ENCODE measurements at places on chromosomes 1 and 21.

- no peak for DNase-seq
Observed at GRCh38 chr1:233364026-233364425, 36.5 kb downstream of the MAP3K21 start.

DNA sequence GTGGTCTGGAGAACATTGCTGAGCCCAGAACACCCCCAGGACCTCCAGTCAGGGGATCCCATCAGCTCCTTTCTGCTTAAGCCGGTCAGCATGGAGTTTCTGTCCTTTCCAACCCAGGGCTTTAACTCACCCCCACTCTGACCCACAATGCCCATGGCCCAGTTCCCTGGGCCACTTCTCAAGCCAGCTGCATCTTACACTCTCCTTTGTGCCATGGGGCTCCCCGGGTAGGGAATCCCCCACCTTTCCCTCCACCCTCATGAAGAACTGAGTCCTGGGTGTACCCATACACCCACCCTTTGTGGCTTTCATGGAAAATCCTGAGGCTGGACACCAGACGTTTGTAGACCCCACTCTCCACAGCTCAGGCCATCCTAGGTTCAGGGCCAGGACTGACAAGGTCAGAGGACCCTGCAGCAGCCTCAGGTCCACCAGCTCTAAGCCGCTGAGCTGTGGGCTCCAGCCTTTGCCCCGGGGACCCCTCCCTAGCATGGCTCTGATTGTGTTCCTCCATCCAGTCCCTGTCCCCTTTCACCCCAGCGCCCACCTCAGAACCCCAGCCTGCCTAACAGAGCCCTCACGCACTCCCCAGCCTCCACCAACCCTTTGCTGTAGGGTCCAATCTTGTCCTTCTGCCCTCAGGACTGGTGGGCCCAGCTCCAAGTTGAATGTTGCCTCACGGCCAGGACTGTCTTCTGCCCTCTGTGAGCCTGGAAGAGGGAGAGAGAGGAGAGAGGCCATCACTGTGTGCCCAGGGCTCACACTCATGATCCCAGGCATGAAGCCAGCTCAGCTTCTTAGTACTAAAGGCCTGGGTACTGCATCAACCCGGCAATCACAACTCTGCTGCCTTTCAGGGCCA, 394.8 kb downstream of the MATN1 start:
- DNase-seq = no peak

GRCh38 chr1:6572653-6573383, 7.0 kb upstream of the ZBTB48 start:
- no peak for DNase-seq

- DNase-seq = no peak
Observed at GRCh38 chr1:231279683-231280082, 38.7 kb downstream of the GNPAT start.

- no peak for DNase-seq
Observed at GRCh38 chr1:20229171-20229570, 42.9 kb upstream of the PLA2G2C start.

DNA sequence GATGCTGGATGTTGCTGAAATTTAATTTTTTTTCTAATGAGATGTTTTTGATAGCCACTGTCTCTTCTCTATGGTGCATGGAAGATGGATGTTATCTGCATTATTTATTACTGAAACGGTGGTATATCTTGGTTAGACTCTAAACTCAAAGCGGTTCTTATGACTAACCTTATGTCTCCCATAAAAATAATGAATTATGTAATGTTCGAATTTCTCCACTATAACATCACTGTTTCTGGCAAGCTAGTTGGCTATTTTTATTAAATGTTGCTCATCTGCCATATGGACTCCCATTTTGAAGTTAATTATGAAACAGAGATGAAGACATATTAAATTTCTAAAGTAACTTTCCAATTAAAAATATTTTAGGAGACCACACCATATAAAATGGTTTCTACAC, 808.6 kb upstream of the ADGRL4 start:
- no peak for DNase-seq

GRCh38 chr1:155126556-155127104, 1.0 kb upstream of the EFNA1 start:
- peak; percentile 26 for DNase-seq

GRCh38 chr21:32653326-32653901, 41.2 kb upstream of the CFAP298 start:
- no peak for DNase-seq

DNA sequence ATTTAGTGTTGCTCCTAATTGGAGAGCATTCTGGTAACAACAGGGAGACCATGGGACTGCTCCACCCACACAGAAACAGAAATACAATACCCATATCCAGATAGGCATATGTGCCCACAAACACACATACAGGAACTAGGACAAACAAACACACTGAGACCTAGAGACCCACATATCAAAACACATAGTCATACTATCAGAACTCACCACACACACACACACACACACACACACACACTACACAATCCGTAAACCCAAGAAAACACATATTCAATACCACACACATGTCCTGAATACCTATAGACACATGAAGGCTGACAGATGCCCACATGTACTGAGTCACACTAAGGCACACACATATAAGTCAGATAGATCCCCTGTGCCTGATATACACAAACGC, 3.5 kb upstream of the NFASC start:
- no peak for DNase-seq

- no peak for DNase-seq
Observed at GRCh38 chr1:229757226-229757625, 131.2 kb downstream of the URB2 start.

DNA sequence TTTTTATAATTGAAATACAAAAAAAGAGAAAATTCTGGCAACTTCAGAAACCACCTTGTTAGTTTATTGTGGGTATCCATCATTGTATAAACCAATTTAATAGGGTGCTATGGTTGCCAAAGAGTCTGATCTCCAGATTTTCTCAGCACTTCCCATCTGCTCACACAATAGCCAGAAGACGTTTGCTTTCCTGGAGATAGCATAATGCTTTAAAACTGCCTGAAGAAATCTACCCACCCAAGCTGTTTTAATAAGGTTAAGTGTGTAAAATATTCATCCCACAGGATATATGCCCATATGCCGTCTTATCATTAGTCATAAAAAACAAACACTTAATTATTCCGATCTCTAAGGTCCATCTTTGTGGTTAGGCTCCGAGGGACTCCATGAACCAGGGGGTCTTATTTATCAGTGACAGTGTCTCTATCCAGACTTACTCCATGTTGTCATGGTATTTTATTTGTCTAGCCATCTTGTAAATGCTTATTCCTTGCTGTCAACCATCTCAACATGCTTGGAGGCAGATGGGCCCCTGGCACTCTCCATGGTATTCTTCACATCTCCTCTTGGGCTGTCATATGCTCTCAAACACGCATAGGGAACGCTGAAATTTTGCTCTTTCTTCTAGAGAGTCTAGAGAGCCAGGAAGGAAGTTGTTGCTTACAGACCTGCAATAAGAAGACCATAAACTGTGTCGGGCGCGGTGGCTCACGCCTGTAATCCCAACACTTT, 58.5 kb downstream of the MAP10 start:
- DNase-seq = no peak

DNA sequence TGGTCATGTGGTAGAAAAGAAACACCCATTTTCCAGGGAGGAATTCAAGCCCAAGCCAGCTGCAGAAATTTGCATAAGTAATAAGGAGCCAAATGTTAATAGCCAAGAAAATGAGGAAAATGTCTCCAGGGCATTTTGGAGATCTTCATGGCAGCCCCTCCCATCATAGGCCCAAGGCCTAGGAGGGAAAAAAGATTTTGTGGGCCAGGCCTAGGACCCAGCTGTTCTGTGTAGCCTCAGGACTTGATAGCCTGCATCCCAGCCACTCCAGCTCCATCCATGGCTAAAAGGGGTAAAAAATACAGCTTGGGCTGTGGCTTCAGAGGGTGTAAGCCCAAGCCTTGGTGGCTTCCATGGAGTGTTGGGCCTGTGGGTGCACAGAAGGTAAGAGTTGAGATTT, 21.4 kb upstream of the LYPD8 start:
- DNase-seq = no peak

GRCh38 chr1:79040424-79041082, 34.0 kb upstream of the ADGRL4 start:
- no peak for DNase-seq

GRCh38 chr1:100931716-100932115, 35.8 kb downstream of the SLC30A7 start:
- no peak for DNase-seq

DNA sequence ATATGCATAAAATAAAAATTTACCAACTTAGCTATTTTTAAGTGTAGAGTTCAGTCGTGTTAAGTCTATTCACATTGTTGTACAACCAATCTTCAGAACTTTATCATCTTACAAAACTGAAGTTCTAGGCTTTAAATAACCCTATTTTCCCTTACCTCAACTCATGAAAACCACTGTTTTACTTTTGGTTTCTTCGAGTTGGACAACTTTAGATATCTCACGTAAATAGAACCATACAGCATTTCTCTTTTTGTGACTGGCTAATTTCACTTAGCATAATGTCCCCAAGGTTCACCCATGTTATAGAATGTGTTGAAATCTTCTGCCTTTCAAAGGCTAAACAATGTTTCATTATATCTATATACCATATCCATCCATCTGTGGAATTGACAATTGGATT, 819.0 kb upstream of the ADGRL4 start:
- no peak for DNase-seq

- no peak for DNase-seq
Observed at GRCh38 chr1:240906477-240906876, 294.5 kb upstream of the GREM2 start.

DNA sequence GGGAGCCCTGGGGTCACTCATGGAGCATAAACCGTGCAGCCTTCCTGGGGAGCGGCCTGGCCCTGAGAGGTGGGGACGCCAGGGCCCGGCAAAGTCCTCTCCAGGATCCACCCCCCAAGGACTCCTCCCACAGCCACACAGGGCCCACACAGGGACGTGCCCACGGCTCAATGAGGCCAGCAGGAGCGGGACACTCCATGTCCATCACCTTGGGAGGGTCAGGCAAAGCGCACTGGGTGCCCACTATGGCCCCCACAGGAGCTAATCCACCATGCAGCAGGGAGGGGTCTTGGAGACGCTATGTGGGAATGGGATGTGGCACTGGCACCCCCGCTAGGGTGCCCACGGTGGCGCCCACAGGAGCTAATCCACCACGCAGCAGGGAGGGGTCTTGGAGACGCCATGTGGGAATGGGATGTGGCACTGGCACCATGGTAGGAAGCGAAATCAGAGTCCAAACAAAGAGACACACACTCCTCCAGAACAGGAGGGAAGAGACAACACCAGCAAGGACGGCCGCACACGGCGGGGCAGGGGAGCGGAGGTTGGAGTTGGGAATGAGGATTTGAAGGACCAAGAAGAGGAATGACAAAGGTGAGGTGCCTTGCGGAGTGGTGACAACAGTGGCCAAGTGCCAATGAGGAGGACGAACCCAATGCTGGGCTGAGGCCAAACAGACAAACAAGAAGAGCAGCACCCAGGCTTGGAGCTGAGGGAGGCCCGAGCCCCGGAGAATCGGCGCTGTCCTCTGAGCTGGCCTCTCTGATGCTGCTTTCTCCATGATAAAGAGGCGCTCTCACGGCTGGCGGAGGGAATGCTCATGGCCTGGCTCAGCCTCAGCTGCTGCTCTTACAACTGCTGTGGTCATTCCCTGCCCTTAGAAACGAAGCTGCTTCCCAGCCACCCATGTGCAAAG, 18.1 kb upstream of the SLC19A1 start:
- DNase-seq = no peak

DNA sequence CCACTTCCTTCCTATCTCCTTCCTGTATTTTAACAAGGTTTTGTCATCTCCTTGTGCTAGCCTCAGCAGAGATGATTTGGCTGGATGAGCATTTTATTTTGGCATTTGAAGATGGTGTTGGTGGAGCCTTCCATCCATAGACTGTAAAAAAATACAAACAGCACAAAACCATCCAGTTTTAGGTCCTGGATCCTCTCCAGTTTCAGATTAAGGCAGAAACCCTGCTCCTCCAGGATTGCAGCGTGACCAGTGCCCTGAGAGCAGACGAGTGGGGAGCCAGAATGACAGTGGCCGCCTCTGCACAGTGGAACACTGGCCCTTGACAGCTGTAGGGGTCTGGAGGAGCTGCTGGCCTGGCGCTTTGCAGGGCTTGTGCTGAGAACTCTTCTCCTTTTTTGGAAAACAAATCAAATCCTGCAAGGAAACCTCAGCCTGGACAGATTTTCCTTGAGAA, 72.2 kb upstream of the GADD45A start:
- DNase-seq = no peak

- DNase-seq = no peak
Observed at GRCh38 chr1:63827411-63828321, 53.8 kb downstream of the ROR1 start.

GRCh38 chr21:34336756-34337391, 26.9 kb upstream of the KCNE2 start:
- no peak for DNase-seq

DNA sequence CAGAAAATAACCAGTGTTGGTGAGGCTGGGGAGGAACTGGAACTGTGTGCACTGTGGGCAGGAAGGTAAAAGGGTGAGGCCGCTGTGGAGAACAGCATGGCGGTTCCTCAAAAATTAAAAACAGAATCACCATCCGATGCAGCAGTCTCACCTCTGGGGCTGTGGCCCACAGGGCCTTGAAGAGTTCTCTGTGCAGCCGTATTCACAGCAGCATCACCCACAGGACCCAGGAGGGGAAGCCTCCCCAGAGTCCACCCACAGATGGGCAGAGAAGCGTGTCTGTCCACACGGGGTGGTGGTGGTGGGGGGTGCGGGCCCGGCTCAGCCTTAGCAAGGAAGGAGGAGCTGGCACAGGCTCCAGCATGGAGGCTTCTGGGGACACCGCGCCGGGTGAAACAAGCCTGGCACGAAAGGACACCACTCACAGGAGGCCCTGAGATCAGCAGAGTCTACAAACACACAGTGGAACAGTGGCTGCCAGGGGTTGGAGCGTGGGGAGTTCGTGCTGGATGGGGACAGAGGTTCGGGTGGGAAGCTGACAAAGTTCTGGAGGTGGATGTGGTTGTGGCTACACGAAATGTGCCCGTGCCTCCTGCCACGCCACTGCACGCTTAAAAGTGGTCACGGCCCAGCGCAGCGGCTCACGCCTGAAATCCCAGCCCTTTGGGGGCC, 11.5 kb downstream of the MORN1 start:
- no peak for DNase-seq

DNA sequence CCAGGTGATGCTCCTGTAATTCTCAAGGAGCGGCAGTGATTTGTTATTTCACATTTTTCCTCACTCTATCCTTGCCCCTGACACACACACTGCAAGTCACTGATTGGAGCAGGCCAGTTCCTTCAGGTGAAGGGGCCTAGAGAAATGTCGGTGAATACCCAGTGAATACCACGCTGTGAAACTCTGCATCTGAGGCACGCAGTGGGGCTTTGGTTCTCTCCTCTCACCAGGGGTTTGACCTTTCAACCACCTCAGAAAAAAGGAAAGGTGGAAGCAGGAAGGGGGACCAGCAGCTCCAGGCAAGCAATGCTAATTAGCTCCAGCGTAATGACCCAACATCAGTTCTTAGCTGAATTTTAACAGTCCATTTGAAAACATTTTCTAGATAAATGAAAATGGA, 532 bp upstream of the FAM177B start:
- DNase-seq = no peak

DNA sequence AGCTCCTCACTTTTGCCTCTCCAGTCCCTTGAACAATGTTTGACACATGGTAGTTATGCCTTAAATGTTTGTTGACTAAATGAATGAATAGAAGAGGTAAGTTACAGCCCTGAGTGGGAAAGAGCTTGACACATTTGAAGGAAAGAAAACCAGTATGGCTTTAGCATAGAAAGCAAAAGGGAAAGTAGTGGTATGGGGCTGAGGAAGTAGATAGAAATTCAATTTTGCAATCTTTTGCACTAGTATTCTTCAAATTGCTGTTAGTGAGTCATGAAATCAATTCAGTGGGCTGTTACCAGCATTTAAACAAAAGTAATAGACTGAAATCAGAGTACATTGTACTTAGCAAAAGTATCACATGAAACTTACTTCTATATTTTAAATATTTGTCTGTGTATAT, 21.1 kb downstream of the PLA2G4A start:
- DNase-seq = no peak

Data from stimulated activated CD4-positive, alpha-beta T cell treated with anti-CD3 and anti-CD28 coated beads, Interleukin-4, amount 100 ng/mL, for 4 hours (primary cell).